BE2C (cell line): ENCODE measurements at places on chromosomes 12 and 14.

DNA sequence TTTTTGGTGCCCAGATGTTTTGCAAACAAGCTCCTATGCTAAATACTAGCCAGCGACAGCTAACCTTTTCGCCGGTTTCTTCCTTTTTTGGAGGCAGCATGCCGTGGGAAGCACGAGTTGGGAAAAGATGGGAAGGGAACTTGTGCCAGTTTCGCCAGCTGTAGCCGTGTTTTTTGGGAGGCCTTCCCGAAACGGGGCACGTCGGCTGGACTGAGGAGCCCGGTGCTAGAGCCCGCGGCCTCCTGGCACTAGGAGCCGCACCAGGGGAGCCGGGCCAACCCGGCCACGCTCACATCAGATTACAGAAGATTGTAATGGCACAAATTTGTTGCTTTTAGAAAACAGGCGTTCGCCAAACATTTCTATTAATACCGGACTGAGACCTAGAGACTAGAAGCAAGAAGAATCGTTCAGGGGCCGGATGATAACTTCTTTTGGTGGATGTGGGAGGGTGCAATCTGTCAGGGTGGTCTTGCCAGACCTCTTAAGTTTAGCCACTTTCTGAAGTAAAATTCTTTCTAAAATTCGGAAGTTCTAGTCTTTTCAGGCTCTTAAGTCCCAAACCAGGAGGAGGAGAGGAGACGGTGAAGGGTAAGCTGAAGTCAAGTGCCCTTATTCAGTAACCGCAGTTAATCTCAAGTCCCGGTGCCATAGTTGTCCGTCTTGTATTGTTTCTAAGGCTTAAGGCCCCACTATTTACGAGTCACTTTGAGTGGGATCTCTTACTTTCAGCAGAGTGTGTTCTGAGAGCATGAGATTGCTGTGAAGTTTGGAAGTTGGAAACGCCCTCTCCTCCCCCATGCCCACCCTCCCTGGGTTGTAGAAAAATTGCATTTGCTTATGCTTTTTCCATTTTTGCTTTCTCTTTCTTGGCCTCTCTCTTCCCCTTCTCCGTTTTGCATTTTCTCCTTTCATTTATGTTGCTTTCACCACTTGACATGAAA is 1.3 kb downstream of the RASSF3 start:
- DNase-seq, result peak; percentile 25

DNA sequence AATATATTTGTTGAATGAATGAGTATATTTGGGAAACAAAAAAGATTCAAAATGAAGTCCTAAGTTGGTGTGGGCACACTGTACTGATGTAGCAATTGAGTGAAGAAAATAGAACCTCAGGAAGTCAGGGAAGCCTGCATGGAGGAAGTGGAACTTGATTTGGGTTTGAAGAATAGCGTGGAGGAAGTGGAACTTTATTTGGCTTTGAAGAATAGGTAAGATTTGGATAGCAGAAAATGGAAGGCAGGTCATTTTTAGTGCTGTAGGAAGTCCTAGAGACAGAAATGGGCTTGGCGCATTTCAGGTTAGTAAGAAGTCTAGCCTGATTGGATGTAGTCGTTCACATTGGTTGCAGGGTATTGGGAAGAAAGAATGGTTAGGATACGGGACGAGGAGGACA is 5.4 kb downstream of the C12orf75 start:
- no peak for DNase-seq

DNA sequence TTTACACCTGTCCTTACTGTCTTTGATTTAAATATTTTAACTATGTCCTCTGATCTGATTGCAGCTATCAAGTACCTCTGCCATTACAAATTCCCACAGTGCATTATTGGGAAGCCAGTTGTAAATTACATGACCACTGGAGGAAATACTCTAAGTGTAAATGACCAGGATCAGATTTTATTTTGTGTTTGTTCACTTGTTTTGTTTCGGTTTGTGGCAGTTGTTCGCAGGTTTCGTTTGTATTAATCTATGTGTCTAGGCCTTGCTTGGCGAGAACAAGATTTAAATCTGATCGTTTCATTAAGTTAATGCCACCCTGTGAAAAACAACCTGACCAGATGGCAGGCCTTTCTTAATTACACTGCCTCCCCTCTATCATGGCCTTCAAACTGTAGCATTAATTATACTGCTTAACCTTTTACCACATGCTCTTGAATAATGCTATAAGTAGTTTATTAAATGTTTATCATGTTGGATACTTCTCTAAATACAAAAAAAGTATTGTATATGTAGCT is 990.1 kb downstream of the TMTC2 start:
- no peak for DNase-seq

DNA sequence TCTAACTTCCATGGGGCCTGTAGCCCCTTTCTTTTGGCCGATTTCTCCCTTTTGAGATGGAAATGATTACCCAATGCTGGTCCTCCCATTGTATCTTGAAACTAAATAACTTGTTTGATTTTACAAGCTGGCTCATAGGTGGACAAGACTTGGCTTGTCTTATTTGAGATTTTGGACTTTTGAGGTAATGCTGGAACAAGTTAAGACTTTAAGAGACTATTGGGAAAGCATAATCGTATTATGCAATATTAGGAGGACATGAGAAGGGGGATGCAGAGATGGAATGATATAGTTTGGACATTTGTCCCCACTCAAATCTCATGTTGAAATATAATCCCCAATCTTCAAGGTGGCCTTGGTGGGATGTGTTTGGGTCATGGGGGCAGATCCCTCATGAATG is 49.2 kb upstream of the LYZ start:
- no peak for DNase-seq

DNA sequence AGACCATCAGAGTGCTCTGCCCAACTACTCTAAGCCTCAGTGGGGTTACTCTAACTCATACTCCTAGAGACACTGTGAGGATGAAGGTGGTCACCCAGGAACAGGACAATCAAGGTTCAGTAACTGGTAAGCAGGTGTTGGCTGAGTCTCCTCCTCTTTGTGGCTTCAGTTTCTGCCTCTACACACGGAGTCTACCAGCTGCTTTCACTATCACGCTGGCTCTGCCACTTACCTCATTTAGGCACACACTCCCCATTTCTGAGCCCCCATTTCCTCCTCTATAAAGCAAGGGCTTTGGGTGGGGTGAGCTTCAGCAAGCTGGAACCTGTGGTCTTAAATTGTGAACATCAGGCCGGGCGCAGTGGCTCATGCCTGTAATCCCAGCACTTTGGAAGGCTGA is 7.3 kb upstream of the TCHP start:
- DNase-seq, result no peak

GRCh38 chr14:68033336-68033932 is 213.9 kb downstream of the RAD51B start:
- no peak for DNase-seq

GRCh38 chr14:59037086-59037485 is 151.4 kb upstream of the DAAM1 start:
- DNase-seq, result no peak

DNA sequence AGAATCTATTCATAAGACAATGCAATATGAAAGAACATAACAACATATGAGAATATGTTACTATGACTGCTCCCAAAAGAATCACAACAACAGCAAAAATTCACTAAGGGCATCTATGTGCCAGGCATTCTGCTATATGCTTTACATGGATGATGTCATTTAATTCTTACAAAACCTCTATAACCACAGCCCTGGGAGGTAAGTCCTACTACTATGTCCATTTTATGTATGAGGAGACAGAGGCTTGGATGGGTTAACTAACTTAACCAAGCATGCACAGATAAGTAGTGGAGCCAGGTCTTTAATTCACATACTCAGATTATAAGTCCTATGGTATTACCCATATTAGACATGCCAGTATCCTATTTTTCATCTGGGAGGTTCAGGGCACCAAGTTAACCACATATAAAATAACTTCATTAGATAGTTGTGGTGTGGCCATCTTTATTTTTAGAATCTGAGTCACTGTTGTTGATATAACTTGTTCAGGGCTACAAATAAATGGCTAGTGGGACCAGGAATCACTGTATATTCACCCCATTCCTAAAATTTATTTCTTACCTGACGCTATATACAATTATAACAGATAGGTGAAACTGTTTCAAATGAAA is 33.2 kb upstream of the RAD51AP1 start:
- no peak for DNase-seq

DNA sequence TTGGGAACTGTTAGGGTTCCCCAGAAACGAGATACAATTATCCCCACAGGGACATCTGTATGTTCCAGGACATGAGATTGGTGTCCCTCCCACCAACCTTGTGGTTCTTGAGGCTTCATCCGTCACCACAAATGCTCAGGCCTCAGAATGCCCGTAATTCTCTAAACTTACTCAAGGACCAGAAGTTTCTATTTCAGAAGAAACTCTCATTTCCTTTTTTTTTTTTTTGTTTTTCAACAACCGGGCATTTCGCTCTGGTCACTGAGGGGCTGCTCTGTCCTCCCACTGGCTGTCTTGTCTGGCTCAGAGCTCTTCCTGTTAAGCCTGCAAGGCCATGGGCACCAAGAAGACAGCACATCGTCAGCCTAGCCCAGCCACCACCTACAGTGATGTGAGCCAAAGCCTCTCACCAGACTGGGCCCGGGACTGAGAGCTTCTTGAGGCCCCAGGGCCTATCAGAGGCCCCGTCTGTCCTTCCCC is 36.2 kb downstream of the VDR start:
- no peak for DNase-seq

DNA sequence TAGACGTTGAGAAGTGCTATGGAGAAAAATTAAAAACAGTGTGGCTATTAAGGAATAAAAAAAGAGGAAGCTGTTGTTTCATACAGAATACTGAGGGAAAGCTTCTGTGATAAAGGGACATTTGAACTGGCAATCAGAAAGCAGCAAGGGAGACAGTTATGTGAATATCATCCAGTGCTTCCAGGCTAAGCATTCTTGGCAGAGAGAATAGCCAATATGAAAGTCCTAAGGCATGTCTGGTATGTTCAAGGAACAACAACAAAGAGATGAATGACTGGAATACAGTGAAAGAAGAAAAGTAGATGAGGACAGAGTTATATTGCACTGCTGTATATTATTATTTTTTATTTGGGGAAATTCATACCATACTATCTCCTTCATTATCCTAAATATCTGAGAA is 23.9 kb downstream of the SCAF11 start:
- no peak for DNase-seq

- no peak for DNase-seq
Measured at GRCh38 chr12:98816720-98817119, 171.6 kb downstream of the APAF1 start.

- no peak for DNase-seq
Measured at GRCh38 chr14:36271222-36271621, 49.2 kb downstream of the MBIP start.

DNA sequence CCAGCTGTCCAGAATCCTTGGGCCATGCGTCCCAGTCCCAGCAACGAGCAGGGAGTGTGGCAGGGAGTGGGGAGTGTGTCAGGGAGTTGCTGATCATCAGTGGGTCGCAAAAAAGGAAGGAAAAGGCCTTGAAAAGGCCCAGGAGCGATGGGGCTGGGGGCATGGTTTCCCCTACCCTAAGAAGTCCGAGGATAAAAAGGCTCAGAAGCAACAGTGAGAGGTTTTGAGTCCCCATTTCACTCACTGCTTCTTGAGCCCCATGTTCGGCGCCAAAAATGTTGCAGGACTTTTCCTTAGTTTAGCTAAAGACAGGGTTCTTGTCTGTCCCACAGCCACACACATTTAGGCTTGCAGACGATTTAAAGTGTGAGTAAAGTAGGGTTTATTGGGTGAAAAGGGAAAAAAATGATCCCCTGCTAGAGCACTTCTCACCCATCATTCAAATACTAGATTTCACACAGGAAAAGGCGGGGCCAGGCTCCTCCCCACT is 189.5 kb downstream of the KCNC2 start:
- DNase-seq, result no peak

- no peak for DNase-seq
Measured at GRCh38 chr14:95233702-95234241, 76.4 kb upstream of the DICER1 start.

- DNase-seq, result no peak
Measured at GRCh38 chr12:57692500-57692899, 1.4 kb upstream of the OS9 start.

- DNase-seq, result no peak
Measured at GRCh38 chr12:103882861-103883596, 42.0 kb upstream of the NT5DC3 start.
